ENCODE measurements at places on chromosomes 1 and 21. TPM values are rescaled to one million over a fixed set of nuclear protein-coding genes. Genes with fewer than 3 reads are reported as not detected.

GRCh38 chr21:35530766-35531165 is 481.7 kb upstream of the RUNX1 start:
- DNase-seq = no peak

DNA sequence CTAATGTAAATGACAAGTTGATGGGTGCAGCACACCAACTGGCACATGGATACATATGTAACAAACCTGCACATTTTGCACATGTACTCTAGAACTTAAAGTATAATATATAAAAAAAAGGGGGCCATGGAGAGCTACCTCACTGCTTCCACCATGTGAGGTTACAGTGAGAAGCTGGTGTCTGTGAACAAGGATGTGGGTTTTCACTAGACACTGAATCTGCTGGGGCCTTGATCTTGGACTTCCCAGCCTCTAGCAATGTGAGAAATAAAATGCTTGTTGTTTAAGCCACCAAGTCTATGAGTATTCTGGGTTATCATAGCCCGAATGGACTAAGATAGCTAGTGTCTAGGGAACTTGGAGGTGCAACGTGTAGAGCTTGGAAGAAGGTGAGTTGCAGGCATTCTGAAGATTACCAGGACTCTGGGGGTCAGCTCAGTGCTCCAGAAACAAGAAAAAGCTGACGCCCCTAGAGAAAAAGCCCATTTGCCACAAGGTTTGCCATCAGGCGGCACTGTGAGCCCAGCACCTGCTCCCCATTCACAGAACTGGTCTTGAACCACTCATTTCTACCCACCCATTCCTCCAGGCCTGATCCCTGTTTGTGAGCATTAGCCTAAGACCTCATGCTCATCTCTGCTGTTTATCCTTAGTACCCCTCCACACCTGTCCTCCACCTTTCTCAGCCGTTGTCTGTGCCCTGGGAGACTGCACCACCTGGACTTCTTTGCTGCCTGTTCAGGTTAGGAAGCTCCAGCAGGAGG is 15.1 kb upstream of the FYB2 start:
- no peak for DNase-seq

DNA sequence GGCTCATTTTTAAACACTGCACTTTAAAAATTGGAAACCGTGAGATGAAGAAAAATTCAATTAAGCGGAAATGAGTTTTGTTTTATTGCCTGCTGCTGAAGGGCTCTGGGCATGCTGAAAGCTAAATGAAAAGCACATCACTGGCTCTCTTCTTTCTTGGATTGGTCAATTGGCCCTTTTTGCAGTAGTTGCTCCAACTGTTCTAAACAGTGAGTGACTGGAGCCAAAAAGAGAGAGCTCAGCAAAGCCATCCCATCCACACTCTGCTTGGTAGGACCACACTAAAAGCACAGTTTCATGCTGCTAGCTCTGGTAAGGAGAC is 48.1 kb downstream of the LHX4 start:
- no peak for DNase-seq

- peak; percentile 35 for DNase-seq
Measured at GRCh38 chr21:43931489-43931888, 66.5 kb downstream of the AGPAT3 start.

AGTRAP gene
- 22.3 TPM for total RNA-seq

NPHS2 gene
- not detected for total RNA-seq

DNA sequence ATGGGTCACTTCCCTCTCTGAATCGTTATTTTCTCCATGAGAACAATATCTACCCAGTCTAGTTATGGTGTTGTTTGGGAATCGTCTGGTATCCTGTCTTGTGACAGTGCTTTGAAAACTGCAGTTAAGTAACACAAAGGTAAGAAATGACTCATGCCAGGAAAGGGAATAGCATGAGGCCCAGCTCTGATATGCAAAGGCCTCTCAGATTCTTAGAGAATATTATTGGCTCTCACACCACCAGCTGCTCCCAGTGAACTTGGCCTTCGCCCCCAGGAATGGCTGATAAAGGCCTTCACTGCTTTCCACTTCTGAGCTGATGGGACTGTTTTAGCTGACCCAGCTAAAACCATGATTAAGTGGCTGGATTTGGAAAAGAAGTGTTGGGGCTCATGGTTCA is 27.1 kb downstream of the NEK2 start:
- DNase-seq = no peak

GRCh38 chr1:235199441-235199840 is 38.4 kb upstream of the RBM34 start:
- no peak for DNase-seq

GRCh38 chr1:71593523-71593922 is 512.7 kb upstream of the ZRANB2 start:
- DNase-seq = no peak

GRCh38 chr1:1550591-1551432 is 10.4 kb upstream of the TMEM240 start:
- no peak for DNase-seq
